ENCODE measurements at places on chromosomes 6 and 20.

DNA sequence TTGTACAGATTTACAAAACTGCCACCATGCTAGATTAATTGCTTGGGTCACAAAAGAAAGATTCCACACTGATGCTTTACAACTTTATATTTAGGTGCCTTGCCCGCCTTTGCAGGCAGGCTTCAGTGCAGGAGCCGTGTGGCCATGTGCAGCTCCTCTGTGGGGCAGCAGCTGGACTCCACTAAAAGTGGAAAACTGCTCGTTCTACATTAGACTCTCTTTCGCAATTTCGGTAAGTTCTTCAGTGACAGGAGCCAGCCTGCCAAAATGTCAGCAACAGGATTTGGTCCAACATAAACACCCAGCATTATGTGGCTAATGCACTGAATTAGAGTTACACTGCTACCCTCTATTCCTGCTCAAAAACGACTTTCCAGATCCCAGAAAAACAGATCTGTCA, 174.4 kb upstream of the KCNK16 start:
- DNase-seq: no peak

- DNase-seq: peak; percentile 90
Observed at GRCh38 chr6:30626484-30627366, at the start of gene ATAT1. Gene ATAT1 (plus strand): TSS chr6:30626874.

- DNase-seq: no peak
Observed at GRCh38 chr6:53199156-53199555, 50.5 kb upstream of the GCM1 start.

- DNase-seq: no peak
Observed at GRCh38 chr6:158708239-158708638, 58.4 kb downstream of the SYTL3 start.

DNA sequence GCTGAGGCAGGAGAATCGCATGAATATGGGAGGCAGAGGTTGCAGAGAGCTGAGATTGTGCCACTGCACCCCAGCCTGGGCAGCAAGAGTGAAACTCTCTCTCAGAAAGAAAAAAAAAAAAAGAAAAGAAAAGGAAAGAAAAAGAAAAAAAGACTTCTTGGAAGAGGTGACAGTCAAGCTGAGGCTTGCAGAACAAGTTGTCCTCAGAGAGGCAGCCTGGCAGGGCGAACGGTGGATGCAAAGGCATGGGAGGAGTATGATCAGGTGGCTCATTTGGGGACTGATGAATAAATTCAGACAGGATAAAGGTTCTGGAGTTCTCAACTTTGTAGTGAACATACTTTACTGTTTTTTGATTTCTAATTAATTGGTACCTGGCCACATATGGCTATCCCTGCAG, 12.4 kb downstream of the ZNF341 start:
- no peak for DNase-seq
